ENCODE measurements at places on chromosomes 5 and 9.

DNA sequence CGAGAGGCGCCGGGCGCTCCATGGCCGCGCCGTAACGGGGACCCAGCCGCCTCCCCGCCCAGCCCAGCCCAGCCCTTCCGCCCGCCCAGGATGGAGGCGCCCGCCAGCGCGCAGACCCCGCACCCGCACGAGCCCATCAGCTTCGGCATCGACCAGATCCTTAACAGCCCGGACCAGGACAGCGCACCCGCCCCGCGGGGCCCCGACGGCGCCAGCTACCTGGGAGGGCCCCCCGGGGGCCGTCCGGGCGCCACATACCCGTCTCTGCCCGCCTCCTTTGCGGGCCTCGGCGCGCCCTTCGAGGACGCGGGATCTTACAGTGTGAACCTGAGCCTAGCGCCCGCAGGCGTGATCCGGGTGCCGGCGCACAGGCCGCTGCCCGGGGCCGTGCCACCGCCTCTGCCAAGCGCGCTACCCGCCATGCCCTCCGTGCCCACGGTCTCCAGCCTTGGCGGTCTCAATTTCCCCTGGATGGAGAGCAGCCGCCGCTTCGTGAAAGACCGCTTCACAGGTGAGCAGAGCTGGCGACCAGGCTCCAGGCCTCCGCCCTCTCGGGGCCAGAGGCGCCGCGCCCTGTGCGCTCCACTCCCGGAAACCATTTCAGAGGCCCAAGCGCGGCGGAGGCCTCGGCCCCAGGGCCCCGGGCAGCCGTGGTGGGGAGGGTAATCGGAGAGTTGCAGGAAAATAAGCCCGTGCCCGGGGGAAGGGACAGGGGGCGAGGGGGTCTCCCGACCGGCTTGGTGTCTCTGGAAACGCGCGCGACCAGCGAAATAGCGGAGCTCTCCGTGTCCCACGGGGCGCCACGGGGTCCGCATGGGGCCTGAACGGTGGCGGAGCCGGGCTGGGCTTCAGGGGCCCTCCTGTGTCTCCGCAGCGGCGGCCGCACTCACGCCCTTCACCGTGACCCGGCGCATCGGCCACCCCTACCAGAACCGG, 496 bp downstream of the TLX3 start:
- no peak for DNase-seq

GRCh38 chr9:37987467-37987981, 81.5 kb downstream of the SHB start:
- no peak for DNase-seq

DNA sequence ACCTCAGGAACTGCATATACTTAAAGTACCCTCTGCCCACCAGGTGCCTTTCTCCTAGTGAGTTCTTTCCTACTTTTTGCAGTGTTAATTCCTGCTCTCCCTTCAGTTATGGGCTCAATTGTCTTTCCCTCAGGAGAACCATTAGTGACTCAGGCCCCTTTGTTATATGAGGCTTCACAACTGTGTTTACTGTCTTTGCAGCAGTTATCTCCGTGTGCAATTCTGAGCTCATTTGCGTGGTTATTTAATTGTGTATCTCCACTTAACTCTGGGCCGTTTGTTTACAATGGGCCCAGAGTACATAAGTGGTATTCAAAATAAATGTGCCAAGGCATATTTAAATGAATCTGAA, 9.6 kb downstream of the FBXO38 start:
- DNase-seq = no peak

- no peak for DNase-seq
Observed at GRCh38 chr5:124995421-124995820, 249.0 kb upstream of the ZNF608 start.

- DNase-seq = no peak
Observed at GRCh38 chr9:89967527-89967926, 362.7 kb downstream of the GADD45G start.

All from progenitor cell of endocrine pancreas (in vitro differentiated cells).